ENCODE measurements at places on chromosomes 1 and 21. TPM values are rescaled to one million over a fixed set of nuclear protein-coding genes. Genes with fewer than 3 reads are reported as not detected.

- no peaks in the 10 kb centered on the region for H3K4me1 ChIP-seq
- no peak overlapping the region for H3K4me3 ChIP-seq
- no peak for DNase-seq
- H3K27me3 ChIP-seq: no peaks in the 10 kb centered on the region
- H3K27ac ChIP-seq: no peak overlapping the region
- H3K36me3 ChIP-seq: no peaks in the 10 kb centered on the region
Observed at GRCh38 chr1:22264464-22265341, 121.8 kb upstream of the WNT4 start.

- H3K4me3 ChIP-seq: no peak overlapping the region
- peaks cover 17% of the 10 kb centered on the region for H3K4me1 ChIP-seq
- peak; percentile 89 for DNase-seq
- H3K27ac ChIP-seq: no peak overlapping the region
Observed at GRCh38 chr1:154335025-154335714, 9.8 kb downstream of the ATP8B2 start.

- peak; percentile 80 for DNase-seq
- H3K27me3 ChIP-seq: no peaks in the 10 kb centered on the region
- peak overlapping the region; percentile 20 for H3K27ac ChIP-seq
- H3K36me3 ChIP-seq: no peaks in the 10 kb centered on the region
- H3K4me3 ChIP-seq: no peak overlapping the region
Observed at GRCh38 chr1:207828485-207829158, 76.8 kb downstream of the CD46 start.

DNA sequence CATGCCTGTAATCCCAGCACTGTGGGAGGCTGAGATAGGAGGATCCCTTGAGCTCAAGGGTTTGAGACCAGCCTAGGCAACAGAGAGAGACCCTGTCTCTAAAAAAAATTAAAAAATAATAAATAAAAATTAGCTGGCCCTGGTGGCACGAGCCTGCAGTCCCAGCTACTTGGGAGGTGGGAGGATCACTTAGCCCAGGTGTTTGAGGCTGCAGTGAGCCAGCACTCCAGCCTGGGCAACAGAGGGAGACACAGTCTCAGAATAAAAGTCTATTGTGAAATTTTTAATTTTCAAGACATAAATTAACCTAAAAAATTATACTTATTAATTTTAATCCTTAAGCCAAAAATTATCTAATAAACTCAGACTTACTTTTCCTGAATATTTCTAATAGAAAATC lies 131.2 kb upstream of the ZNHIT6 start:
- H3K4me3 ChIP-seq: no peak overlapping the region
- no peak for DNase-seq
- no peaks in the 10 kb centered on the region for H3K27me3 ChIP-seq
- no peaks in the 10 kb centered on the region for H3K4me1 ChIP-seq

Gene YBEY
- 18.1 TPM for total RNA-seq

Gene PCSK9
- not detected for total RNA-seq

DNA sequence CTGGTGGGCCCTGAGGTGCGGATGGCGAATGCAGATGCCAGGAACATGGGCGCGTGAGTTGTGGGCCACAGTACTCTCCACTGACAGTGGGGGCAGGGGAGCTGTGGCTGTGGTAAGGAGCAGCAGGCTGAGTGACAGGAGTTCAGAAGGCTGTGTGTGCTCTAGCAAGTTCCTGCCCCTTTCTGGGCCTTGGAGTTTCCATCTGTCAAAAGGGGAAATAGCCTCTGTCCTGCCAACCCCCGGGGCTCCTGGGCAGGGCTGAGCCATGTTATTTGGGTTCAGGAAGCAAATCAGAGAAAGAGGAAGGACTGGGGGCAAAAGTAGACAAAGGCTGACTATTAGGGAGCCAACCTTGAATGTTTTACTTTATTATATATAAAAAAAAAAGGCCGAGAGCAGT lies 19.5 kb upstream of the MFN2 start:
- peaks cover under 1% of the 10 kb centered on the region for H3K36me3 ChIP-seq
- no peaks in the 10 kb centered on the region for H3K4me1 ChIP-seq
- no peak for DNase-seq
- H3K27me3 ChIP-seq: no peaks in the 10 kb centered on the region

Gene SLAMF7
- total RNA-seq: 51.6 TPM

DNA sequence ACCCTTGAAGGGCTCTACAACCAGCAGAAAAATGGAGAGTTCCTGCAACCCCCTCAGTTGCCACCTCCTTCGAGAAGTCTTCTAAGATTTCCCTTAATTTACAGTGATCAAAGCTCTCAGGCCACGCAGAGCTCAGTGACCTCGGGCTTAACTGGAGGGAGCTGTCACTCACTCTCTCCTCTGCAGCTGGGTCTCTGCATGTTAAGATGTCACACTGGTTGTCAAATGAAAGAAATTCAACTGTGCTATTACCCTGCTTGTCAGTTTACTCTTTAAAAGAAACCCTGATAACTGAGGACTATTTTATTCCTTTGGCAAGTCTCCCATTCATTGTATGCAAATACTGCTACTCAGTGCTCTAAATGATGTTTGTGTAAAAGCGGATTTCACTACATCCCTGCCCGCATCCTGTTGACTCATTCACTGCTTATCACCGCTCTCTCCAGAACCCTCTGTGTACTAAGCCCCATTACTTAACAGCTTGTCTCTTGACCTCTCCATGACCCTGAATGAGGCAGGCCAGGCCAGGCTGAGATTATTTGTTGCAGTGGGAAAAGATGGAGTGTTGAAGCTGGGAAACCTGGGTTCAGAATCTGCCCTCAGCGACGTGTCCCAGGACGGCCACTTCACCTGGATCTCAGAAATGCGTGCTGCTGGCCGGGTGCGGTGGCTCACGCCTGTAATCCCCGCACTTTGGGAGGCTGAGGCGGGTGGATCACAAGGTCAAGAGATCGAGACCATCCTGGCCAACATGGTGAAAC lies 13.7 kb downstream of the DHRS3 start:
- no peak overlapping the region for H3K27ac ChIP-seq
- no peak overlapping the region for H3K4me3 ChIP-seq
- H3K4me1 ChIP-seq: no peaks in the 10 kb centered on the region
- no peak for DNase-seq

DNA sequence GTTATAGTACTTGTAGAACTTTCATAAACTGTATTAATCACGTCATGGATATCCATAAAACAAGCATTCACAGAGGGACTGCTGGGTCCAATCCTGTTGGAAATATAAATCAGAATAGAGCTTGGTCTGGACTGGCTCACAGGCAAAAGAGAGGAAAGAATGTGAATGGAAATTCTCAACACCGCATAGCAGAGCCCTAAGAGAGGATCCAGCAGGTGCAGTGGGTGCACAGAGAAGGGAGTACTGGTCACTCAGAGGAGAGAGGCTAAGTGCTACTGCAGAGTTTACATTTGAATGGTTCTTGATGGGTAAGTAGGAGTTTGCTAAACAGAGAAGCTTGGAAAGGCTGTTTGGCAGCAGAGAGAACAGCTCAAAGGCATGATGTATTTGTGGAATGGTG lies 231.7 kb downstream of the PAPPA2 start:
- H3K27me3 ChIP-seq: no peaks in the 10 kb centered on the region
- no peak overlapping the region for H3K4me3 ChIP-seq
- H3K4me1 ChIP-seq: no peaks in the 10 kb centered on the region
- DNase-seq: no peak
- no peaks in the 10 kb centered on the region for H3K36me3 ChIP-seq

Gene TRMT13
- total RNA-seq: 41.5 TPM

Gene PTGER3
- 0.22 TPM for total RNA-seq

DNA sequence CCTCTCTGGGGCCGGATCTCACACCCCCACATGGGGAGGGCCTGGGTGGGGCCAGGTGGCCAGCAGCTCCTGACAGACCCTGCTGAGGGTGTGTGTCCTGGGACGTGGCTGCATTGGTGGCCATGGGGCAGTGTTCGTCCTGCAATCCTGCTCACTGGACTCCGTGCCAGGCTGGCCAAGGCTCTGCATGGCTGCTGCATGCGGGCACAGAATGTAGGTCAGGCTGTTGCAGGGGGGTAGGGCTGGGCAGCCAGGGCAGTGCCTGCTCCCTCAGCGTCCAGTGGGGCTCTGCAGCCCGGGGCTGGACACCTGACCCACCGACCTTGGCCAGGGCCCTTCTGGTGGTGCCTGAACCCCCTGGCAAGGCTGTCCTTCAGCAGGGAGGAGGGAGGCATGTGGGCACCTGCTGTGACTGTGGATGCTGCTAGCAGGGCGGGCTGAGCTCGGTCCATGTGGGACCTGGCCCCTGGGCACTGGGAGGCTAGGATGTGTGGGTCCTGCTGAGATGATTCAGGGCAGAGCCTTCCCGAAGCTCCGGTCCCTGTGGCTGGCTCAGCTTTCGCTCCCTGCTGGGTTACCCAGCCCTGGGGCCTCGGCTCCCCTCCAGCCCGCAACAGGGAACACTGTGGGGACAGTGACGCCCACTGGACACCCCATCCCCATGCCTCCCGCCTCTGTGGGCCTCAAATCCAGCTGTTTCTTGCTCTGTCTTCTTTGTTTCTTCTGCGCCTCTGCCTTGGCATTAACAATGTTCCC lies 14.9 kb upstream of the PLCH2 start:
- DNase-seq: no peak
- no peaks in the 10 kb centered on the region for H3K36me3 ChIP-seq
- no peak overlapping the region for H3K27ac ChIP-seq

Gene MRPL39
- 19.7 TPM for total RNA-seq

Gene SPRR4
- total RNA-seq: not detected

DNA sequence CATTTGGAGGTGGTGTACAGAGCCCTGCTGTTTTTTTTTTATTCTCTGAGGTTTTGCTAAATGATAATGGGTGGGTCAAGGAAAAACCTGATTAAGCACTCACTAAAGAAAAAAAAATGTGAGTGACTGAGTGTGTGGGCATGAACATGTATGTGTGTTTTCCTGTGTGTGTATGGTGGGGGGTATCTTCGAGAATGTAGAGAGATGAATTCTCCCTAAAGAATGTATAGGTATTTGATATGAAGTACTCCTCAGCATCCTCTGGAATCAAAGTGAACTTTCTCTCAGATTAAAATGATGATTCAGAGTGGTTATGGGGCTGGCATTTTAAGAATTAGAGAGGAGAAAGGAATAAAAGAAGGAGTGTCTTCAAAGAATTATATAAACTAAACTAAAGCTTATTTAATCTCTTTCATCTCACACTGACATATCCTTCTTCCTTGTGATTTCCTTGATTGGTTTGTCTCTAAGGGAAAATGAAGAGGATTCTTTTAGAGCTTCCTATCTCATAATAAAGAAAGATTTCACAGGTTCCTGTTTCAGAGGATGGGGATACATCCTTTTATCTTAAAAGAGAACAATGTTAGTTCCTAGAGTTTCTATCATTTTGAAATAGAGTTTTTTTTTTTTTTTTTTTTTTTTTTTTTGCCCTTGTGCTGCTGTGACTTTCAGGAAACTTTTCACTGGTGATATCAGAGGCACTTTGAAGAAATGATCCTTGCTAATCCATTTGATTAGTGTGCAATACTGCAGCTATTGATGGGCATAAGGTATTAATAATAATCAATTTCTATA lies 23.9 kb downstream of the S1PR1 start:
- no peak overlapping the region for H3K4me3 ChIP-seq
- no peaks in the 10 kb centered on the region for H3K36me3 ChIP-seq
- H3K4me1 ChIP-seq: peaks cover 57% of the 10 kb centered on the region
- no peak overlapping the region for H3K27ac ChIP-seq

GRCh38 chr1:36236302-36236701 lies 12.1 kb downstream of the THRAP3 start:
- peaks cover 59% of the 10 kb centered on the region for H3K4me1 ChIP-seq
- no peak for DNase-seq
- peak overlapping the region; percentile 40 for H3K4me3 ChIP-seq

DNA sequence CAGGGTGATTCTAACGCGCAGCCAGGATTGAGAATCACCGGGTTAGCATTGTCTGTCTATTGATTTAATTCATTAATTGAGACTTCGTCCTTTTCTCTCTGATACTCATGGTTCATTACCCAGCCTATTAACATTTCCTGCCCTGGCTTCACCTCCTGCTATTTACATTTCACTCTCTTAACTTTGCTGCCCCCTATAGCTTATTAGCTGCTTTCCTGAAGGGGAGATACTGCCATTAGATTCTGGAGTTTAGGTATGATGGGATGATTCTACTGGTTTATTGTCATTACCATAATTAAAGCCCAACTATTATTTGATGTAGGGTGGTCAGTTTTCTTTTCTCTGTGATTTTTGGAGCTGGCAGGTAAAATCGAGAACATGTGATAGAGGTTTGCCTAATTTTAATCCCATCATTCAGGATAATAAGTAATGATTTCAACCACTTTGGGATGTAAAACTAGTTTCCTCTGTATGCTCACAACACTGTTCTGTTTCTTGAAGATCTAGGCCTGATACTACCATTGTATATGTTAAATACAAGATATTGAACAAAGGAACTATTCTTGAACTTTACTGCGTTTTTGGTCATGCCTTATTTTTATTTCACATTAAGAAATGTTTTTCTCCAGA lies 6.4 kb downstream of the PPP2R5A start:
- no peak overlapping the region for H3K27ac ChIP-seq
- peaks cover 29% of the 10 kb centered on the region for H3K4me1 ChIP-seq
- no peak overlapping the region for H3K4me3 ChIP-seq
- DNase-seq: peak; percentile 78
- no peaks in the 10 kb centered on the region for H3K36me3 ChIP-seq
- no peaks in the 10 kb centered on the region for H3K27me3 ChIP-seq

Gene GUCA2B
- total RNA-seq: not detected

Gene PARP1
- total RNA-seq: 180 TPM

GRCh38 chr1:47688461-47689296 lies 250.8 kb downstream of the FOXD2 start:
- DNase-seq: no peak
- no peaks in the 10 kb centered on the region for H3K4me1 ChIP-seq
- no peaks in the 10 kb centered on the region for H3K36me3 ChIP-seq
- H3K27me3 ChIP-seq: peaks cover 5% of the 10 kb centered on the region
- H3K27ac ChIP-seq: no peak overlapping the region
- no peak overlapping the region for H3K4me3 ChIP-seq

Gene GNG12
- not detected for total RNA-seq

GRCh38 chr1:177208920-177209319 lies 38.2 kb downstream of the BRINP2 start:
- no peaks in the 10 kb centered on the region for H3K27me3 ChIP-seq
- H3K4me3 ChIP-seq: no peak overlapping the region
- no peaks in the 10 kb centered on the region for H3K4me1 ChIP-seq
- no peaks in the 10 kb centered on the region for H3K36me3 ChIP-seq
- no peak overlapping the region for H3K27ac ChIP-seq
- DNase-seq: no peak

Gene SYT14
- total RNA-seq: not detected
